ENCODE measurements at places on chromosomes 1 and 21.

- peak; percentile 62 for DNase-seq
Measured at GRCh38 chr1:75615613-75616435, 4.9 kb upstream of the SLC44A5 start.

DNA sequence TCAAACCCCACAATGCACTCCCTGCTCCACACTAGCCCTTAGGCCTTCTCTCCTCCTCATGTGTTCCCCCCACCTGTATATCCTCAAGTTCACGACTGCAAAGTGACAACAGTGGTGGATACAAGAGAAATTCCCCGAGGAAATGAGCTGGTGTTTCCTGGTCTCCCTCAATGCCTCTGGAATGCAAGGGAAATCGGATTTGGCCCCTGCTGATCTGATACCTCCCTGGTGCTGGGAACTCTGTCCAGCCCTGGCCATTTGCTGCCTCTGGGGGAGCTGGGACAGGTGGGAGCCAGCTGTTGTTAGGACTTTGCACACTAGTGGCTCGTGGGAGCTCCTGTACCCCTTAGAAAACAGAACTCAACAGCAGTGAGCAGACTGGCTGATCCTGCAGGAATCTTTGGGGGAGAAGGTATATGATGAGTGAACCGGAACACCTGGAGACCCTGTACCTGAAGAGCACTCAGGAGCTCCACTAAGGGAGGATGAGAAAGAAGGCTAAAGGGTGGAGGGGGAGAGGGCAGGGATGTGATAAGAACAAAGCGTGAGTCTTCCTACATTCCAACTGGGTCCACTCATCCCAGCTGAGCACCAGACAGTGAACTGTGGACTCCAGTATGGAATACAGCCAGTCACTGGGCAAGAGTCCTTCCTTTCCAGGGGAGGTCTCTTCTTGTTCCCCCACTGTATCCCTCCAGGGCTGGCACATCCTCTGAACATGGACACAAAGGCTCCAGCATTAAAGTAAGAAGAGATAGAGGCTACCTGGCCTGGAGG lies 69.3 kb downstream of the PLXNA2 start:
- DNase-seq, result no peak

DNA sequence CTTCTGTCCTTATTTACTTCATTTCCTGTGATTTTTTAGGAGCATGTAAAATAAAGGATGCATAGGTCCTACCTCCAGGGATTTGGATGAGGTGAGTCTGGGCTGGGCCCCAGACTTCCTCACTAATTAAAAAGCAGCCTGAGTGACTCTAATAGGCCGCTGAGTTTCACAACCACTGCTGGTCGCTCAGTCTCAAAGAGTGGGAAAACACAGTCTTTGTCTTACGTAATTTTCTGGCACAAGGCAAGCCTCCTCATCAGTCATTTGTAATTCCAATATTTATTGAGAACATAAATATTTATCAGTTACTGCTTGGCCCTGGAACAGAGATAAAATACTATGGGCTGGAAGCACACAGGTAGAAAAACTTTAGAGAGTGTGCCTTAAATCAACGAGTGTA lies 195.4 kb upstream of the RUNX1 start:
- no peak for DNase-seq

DNA sequence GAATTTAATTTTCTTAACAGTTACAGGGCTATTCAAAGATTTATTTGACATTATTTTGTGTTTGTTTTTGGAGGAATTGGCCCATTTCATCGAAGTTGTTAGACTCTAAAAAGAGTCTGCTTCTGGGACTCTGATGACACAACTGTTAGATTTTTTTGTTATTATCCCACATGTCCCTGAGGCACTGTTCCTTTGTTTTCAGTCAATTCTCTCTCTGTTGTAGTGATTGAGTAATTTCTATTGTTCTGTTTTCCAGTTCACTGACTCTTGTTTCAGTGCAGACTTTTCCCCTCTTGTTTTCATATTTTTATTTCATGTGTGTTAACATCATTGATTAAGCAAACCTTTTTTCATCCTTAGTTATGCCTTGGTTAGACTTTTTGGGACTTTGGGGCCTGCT lies 325.0 kb downstream of the ZNF326 start:
- no peak for DNase-seq

- DNase-seq, result no peak
Measured at GRCh38 chr21:45460011-45460565, 55.1 kb downstream of the COL18A1 start.

DNA sequence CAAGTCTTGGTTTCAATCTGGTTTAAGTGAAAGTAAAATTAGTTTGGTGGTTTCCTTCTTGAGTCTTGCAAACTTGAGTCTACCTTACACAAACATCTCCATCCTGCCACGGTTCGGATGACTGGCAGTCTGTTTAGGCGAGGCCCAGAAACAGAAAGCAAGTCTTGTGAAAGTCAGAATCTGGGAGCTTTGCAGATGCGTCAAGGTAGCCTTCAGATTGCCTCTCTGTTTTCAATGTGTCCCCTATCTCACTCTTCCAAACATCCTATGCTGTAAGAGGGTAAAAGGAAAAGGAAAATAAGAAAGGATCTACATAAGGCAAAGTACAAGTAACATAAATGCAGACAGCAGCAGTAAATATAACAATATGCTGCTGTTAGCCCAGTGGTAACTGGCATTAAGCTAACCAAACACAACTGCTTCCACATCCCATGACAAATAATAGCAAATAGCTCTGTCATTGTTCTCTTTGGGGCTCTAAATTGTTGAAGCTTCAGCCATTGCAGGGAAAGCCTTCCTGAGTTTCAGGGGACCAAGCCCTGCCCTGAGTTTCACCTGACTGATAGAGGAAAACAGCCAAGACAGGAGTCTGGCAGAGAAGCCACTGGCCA lies 26.2 kb upstream of the C1orf105 start:
- no peak for DNase-seq

DNA sequence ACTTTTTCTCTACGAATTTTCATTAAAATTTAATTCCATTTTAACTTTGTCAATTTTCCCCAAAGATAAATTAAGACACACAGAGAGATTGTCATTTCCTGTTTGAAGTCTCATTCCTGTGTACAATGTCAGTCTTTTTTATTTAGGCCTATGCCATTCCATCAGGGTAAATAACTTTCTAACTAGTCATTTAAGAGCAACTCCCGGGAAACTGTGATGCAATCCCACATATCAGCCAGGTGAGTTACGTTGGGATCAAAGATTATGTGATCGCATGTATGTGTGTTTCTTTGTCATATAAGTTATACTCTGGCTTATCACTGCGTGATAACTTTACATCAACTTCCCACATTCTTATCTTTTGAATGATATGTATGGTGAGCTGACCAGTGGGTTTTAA lies 86.1 kb upstream of the S1PR1 start:
- DNase-seq, result no peak

DNA sequence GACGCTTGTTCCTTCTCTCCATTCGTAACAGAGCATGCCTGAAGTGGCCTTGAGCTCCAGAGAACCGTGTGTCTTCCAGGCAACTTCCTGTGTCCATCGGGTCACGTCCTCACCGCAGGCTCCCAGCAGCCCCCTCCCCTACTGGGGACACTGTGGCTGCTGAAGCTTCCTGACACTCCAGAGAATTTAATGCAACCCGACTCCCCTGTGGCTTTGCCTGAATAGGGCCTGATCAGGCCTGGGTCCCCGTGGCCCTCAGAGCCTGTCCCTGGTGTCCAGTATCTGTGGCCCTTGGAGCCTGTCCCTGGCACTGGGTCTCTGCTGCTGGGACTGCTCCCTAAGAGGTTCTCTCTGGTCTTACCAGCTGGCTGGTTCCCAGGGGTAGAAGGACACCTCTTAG lies 219.7 kb upstream of the VAMP3 start:
- no peak for DNase-seq

GRCh38 chr1:173529106-173529505 lies 52.0 kb downstream of the PRDX6 start:
- DNase-seq, result no peak

DNA sequence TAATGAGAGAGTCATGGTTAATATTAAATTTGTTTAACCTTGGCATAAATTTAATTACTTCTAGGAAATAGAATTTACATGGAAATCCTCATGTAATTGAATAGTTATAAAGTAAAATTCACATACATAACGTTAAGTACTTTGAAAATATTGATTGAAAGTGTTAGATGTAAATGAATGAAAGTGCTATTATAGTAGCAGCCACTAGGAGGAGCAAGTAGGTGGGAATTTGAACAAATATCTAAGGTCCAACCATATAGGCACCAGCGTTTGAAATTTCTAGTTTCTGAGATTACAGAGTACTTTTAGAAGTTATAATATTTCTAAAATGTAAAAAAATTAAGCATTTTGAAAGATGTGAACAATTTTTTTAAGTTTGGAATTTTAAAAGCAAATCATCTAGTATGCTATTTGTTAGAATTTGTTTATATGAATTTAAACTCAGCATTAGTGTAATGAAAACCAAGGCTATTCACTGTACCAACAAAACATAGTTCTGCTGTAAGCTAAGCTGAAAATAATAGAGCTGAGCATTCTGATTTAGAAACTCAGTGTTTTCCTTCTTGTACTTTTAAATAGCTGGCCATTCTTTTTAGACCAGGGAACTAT lies 3.3 kb downstream of the B3GALT2 start:
- no peak for DNase-seq

DNA sequence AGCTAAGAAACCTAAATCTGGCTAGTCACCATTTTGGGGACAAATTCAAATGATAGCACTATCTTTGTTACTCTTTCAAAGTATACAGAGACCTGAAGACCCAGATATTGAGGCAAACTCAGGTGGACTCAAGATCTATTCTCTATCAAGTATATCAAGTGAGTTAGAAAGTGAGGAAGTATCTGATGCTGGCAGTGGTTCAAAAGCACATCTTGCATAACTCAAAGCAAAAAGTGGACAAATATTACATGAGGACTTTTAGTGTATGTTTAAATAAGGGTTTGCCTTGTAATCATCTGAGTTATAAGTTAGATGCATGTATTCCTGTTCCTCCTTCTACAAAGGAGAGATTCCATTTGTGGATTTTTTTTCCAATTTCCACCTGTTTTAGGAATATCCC lies 338.4 kb downstream of the DISC1 start:
- no peak for DNase-seq

GRCh38 chr1:99348397-99349132 lies 84.3 kb downstream of the PLPPR4 start:
- DNase-seq, result peak; percentile 36

- peak; percentile 35 for DNase-seq
Measured at GRCh38 chr1:245051349-245052221, 103.2 kb upstream of the KIF26B start.

GRCh38 chr1:168555508-168556046 lies 11.8 kb upstream of the XCL2 start:
- no peak for DNase-seq

DNA sequence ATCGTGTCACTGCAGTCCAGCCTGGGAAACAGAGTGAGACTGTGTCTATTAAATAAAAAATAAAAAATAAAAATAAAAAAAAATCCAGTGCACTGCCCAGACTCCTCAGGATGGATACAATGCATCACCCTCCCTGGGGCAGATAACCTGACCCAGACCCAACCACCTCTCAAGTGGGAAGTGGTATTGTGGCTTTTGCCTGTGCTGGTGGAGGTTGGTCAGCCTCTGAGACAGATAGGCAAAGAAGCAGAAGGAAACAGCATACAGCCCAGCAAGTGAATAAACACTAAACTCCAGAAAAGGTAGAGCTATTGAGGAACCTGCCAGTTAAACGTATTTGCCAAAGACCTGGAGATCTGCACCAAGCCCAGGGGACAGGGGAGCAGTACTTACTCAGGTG lies 22.0 kb downstream of the HHIPL2 start:
- DNase-seq, result no peak

DNA sequence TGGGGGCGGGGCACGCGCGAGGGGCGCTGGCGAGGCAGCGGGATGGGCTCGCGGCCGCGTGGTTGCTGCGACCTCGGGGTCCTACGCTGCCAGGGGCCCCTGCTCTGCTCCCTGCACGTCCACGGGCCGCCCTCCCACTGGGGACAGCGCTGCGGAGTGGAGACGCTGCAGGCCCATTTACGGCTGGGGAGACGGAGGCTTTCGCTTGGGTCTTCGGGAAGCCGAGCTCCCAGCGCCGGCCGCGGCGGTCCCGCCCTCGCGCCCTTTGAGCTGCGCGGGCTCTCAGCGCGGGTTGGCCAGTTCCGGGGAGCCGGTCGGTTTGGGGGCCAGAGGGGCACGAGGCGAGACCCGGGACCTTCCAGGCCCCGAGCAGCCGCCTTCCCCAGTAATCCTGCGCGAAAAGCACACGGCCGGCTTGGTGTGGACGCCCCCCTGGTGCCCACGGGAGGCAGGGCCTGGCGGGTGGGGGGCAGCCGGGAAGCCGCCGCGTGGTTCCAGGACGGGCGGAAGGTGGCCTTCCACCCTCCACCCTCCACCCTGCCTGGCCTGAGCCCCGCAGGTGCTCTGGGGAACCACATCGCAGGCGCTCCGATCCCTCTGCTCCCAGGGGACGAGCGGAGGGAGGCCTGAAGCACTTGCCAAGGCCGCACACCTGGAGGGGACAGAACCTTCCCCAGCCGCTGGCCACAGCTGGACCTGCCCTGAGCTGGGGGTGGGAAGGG lies 570 bp upstream of the PEX10 start:
- peak; percentile 57 for DNase-seq

DNA sequence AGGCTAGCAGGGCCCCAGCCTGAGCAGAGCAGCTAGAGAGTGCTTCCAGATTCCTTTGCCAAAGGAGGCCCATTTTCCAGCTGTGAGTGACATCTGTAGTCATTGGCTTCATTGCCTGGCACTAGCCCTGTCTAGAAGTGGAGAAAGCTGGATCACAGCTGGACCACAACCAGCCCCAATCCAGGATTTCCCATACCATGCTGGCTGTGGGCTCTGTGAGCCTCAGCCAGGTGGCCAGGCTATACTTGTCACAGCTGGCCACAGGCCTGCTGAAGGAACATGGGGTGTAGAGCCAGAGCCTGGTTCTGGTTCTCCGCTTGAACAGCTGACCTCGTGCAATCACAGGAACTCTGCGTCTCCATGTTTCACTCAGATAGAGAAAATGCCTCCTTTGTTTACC lies 36.6 kb downstream of the RIMKLA start:
- DNase-seq, result peak; percentile 76

DNA sequence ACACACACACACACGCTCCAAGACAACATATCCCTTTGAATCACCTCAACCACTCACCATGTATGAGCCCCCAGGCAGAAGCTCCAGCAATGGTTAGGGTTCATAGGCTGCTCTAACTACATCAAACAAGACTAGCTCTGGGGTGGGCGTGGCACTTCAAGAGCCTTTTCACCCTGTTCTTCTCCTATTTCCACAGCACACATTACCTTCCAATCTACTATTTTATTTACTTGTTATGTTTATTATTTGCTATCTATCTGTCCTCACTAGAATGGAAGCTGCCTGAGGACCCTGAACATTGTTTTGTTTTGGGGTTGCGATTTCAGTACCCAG lies 28.7 kb downstream of the TRABD2B start:
- no peak for DNase-seq

- DNase-seq, result no peak
Measured at GRCh38 chr1:236365999-236366570, 28.0 kb upstream of the EDARADD start.

- DNase-seq, result peak; percentile 18
Measured at GRCh38 chr1:15945011-15945831, 30.7 kb downstream of the ZBTB17 start.

- DNase-seq, result no peak
Measured at GRCh38 chr1:211951856-211952255, 83.5 kb downstream of the INTS7 start.

GRCh38 chr1:226646870-226647449 lies 92.1 kb downstream of the ITPKB start:
- no peak for DNase-seq
